ENCODE measurements at places on chromosomes 3 and 15.

- DNase-seq = peak; percentile 10
These were observed 107.1 kb upstream of the C15orf61 start for GRCh38 chr15:67413770-67414390.

- DNase-seq = no peak
These were observed 94.2 kb downstream of the PLXNA1 start for GRCh38 chr3:127077068-127077467.

GRCh38 chr3:7630925-7631324 lies 770.0 kb downstream of the GRM7 start:
- DNase-seq = no peak

DNA sequence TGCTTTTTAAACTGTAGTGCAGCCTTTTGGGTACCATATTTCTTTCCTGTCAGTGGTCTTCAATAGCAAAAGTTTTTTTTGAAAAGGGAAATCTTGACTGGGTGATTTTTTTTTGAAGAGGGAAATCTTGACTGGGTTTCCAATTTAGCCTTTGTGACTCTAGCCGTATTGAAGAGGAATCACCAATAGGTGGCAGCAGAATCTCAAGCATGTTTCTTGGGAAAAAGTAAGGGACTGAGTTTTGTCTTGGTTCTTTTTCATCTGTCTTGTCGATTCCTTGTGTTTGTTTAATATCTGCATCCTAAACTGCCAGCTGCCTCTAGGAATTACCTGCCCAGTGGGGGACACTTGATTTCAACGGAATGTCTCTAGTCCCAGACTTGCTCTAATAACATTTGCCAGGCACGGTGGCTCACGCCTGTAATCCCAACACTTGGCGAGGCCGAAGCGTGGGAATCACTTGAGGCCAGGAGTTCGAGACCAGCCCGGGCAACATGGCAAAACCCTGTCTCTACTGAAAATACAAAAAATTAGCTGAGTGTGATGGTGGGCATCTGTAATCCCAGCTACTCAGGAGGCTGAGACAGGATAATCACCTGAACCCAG lies 89.2 kb downstream of the RBPMS2 start:
- DNase-seq = peak; percentile 58

- peak; percentile 55 for DNase-seq
These were observed 15.4 kb downstream of the APH1B start for GRCh38 chr15:63292771-63293170.

- DNase-seq = no peak
These were observed 46.5 kb upstream of the PDE8A start for GRCh38 chr15:84934942-84935729.

- no peak for DNase-seq
These were observed 309.3 kb upstream of the UBE2E2 start for GRCh38 chr3:22893644-22894325.

- DNase-seq = no peak
These were observed 23.8 kb downstream of the NIPA1 start for GRCh38 chr15:22810033-22810852.

GRCh38 chr3:143337387-143337786 lies 217.8 kb downstream of the CHST2 start:
- no peak for DNase-seq

DNA sequence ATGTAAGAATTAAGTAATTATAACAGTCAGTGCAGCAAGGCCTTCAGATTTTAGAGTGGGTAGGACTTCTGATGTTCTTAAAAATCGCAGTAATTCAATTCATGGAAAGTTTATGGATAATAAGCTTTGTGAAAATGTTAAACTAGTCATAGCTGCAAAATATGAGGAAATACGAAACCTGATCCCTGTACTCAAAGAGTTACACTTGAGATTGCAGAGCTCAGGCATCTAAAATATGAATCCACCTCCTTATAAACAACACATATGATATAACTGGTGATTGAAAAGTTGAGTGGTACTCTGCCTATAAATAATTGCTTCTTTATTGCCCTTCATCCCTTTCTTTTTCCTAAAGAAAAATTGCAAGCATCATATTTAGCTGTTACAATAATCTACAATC lies 473.3 kb downstream of the OTOL1 start:
- DNase-seq = peak; percentile 41

GRCh38 chr3:46300461-46300789 lies 53.5 kb upstream of the CCR2 start:
- DNase-seq = no peak

- DNase-seq = no peak
These were observed 85.4 kb upstream of the ARRDC4 start for GRCh38 chr15:97875025-97875512.

GRCh38 chr3:10198761-10199649 lies 34.3 kb downstream of the IRAK2 start:
- peak; percentile 96 for DNase-seq

GRCh38 chr3:128616516-128617269 lies 33.9 kb downstream of the RPN1 start:
- DNase-seq = no peak

DNA sequence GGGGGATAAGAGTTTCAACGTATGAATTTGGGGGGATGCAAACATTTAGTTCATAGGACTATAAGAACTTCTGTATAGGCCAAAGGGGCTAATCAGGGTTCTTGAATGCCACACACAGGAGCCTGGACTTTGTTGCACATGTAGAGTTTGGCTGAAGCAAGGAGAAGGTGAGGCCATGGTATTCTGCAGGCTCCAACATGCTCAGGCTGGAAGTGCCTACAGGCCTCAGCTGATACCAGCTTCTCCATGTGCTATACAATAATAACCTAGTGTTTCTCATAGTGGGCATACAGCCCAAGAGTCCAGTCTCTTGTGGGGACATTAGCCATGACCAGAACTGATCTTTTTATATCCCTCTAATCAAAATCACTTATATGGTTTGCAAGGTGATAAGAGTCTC lies 399.7 kb upstream of the MCTP2 start:
- DNase-seq = peak; percentile 94

DNA sequence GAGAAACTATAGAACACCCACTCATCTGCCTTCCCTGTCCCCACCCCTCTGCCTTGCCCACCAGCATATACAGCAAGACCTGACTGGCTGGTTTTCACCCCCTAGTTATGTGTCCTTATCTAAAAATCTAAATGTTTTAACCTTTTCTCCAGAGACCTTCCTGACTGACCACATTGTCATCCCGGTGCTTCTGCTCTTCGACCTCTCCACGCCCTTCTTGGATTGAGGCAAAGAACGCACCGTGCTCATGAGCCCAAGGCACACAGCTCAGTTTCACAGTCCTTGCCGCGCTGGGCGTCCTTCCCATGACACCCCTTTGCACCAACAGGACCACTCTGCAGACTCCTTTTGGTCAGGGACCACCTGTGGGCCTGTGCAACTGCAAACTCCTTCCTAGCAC lies 62.7 kb downstream of the B3GNT5 start:
- DNase-seq = no peak

- no peak for DNase-seq
These were observed 7.5 kb downstream of the GOLIM4 start for GRCh38 chr3:168088106-168088720.

DNA sequence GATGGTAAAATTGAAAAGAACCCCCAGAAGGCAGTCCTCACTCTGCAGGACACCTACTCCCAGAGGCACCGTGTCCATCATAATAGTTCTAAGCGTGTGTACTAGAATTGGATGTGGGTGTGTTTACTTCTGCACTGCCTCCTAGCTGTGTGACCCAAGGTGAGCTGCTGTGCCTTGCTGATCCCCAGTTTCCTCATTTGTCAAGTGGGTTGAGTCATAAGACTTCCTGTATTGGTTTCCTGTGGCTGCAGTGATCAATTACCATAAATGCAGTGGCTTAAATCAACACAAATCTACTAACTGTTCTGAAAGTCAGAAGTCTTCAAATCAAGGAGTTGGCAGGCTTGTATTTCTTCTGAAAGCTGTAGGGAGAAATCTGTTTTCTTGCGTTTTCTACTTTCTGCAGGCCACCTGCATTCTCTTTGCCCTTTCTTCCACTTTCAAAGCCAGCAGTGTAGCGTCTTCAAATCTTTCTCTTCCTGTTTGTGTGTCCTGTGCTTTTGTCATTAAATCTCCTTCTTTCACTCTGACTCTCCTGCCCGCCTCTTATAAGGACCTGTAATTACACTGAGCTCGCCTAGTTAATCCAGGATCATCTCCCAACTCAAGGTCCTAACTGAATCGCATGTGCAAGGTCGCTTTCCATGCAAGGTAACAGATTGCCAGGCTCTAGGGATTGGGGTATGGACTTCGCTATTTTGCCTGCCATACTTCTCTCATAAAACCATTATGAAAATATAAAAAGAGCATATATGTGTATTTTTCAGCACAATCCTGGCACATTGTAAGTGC lies 59.0 kb downstream of the RORA start:
- no peak for DNase-seq

DNA sequence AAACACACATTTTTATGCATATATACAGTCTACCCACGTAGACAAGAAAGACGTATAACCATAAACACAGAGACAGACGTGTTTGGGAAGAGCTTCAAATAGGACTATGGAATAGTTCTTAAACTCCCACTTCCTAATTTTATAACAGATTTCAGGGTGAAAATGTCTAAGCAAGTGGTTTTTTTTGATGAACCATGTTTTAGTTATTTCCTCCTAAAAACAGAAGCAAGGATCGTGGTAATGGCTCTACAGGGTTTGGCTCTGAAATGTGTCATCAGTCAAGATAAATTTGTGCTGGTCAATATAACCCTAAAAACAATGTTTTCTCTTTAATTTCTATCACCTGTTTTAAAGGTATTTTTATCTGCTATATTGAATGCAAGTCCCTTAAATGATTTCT lies 58.2 kb downstream of the FMN1 start:
- DNase-seq = no peak

DNA sequence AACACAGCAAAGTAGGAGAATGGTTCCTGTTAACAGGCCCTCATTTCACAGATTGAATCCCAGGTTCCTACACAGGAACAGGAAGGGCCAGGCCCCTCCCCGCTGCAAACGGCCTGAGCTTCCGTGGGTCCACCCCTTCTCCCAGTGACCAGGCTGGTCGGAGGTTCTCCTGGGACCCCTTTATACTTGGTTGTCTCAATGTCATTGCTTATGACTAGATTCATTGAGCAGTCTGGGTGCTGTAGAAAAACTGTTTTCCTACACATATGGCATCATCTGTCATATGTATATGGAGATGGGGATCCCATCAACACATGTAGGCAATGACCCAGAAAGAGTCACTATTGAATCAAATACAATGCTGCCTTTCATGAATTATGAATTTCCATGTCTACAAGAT lies 3.8 kb downstream of the C3orf85 start:
- DNase-seq = no peak

DNA sequence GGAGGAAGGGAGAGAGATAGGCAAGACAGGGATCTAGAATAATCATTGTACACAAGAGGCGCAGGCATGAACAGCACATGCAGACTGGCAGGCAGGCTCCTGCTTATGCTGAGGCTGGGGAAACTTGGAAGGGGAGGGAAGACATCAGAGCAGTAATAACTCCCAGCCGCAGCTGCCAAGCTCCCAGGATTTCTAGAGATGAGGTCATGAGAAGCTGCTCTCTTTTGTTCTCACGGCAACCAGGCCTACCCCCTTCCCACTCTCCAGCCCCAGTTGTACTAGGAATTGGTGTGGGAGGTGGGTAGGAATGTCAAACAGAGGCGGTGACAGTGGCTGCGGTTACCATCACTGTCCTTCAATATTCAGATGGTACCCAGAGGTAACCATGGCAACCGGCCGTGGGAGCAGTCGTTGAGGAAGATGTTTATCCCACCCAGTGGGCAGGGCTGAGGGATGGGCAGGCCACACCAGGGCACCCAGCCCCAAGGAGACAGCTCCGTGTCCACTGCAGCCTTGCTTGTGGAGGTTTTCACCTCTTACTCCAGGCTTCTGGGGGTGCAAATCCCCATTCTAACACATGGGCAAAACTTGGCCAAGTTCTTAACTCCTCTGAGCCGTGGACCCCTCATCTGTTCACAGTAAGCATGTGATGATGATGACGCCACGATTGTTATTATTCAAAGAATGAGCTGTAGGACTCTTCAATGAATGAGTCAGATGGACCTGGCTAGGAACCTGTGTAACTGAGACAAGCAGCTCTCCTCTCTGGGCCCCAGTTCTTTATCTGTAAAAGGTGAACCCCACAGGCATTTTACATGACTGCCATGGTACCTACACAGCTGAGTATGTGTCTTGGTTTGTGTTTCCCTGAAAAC lies 360.8 kb upstream of the PROK2 start:
- peak; percentile 17 for DNase-seq

GRCh38 chr3:187263270-187263669 lies 28.3 kb downstream of the MASP1 start:
- DNase-seq = no peak

DNA sequence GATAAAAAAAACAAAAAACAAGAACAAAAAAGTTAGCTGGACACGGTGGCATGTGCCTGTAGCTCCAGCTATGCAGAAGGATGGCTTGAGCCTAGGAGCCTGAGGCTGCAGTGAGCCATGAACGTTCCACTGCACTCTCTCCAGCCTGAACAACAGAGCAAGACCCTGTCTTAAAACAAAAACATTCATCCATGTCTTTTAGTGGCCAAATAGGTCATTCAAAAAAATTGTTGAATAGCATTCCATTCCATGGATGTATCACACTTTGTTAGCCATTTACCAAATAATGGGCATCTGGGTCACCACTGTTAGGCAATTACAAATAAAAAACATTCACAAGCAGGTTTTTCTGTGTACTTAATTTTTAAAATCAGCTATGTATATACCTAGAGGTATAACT lies 139.7 kb downstream of the STAG1 start:
- no peak for DNase-seq

DNA sequence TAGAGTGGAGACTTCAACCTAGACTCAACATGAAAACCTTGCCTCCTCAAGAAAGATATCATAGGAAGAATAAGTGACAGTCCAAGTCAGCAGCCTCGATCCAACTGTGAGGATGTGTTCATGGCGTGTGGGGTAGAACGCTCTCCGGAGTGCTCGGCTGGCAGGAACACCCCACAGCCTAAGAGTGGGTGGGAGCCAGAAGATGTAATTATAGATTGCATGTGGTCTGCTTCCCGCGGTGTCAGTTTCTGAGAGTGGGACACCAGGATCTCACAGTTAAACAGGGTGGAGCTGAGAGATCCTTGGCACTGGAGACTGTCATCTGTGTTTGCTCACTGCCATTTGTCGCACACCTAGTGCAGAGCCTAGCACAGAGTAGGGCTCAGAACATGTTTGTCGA lies 158.0 kb downstream of the CTNNB1 start:
- no peak for DNase-seq

- DNase-seq = no peak
These were observed 142.5 kb downstream of the HCN4 start for GRCh38 chr15:73226093-73226814.

- no peak for DNase-seq
These were observed 56.2 kb downstream of the IL5RA start for GRCh38 chr3:3053974-3054373.

GRCh38 chr3:141707741-141708203 lies 30.3 kb upstream of the RNF7 start:
- no peak for DNase-seq

- DNase-seq = no peak
These were observed 59.2 kb upstream of the IGSF10 start for GRCh38 chr3:151520105-151520504.

GRCh38 chr3:89232155-89232554 lies 124.7 kb downstream of the EPHA3 start:
- DNase-seq = no peak

- no peak for DNase-seq
These were observed 465.3 kb upstream of the AGTR1 start for GRCh38 chr3:148232389-148232788.

GRCh38 chr15:76328958-76329357 lies 7.6 kb upstream of the ISL2 start:
- peak; percentile 76 for DNase-seq

GRCh38 chr15:63968700-63969099 lies 77.6 kb downstream of the DAPK2 start:
- no peak for DNase-seq

- DNase-seq = no peak
These were observed 41.2 kb downstream of the RAB7A start for GRCh38 chr3:128767094-128767750.

- no peak for DNase-seq
These were observed 423 bp downstream of the TKT start for GRCh38 chr3:53255423-53255774.
